NCI-H526 (cell line): ENCODE measurements at places on chromosomes 7 and 10.

GRCh38 chr10:76177936-76178335 is 746.5 kb downstream of the LRMDA start:
- no peak for DNase-seq

GRCh38 chr10:93204494-93205485 is 131.1 kb downstream of the CYP26A1 start:
- no peak for DNase-seq

GRCh38 chr10:17125206-17125893 is 4.3 kb downstream of the CUBN start:
- DNase-seq: no peak

GRCh38 chr7:127653396-127653795 is 1.4 kb downstream of the SND1 start:
- DNase-seq: no peak

- DNase-seq: no peak
These were observed 185.8 kb upstream of the PRSS1 start for GRCh38 chr7:142563470-142563869.
